ENCODE measurements at places on chromosomes 3 and 15.

DNA sequence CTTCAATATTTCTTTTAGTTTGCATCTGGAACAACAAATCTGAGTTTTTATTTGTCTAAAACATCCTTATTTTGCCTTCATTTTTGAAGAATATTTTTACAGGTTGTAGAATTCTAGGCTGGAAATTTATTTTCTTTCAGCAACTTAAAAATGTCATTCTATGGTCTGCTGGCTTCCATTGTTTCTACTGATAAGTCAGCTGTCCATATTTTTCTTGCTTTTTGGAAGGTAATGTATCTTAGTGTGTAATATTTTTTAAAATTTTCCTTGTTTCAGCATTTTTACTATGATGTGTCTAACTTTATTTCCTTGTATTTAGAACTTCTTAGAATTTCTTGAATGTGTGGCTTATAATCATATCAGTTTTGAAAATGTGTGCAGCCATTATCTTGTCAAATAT is 37.0 kb downstream of the SEMA6D start:
- DNase-seq = no peak
- no peaks in the 10 kb centered on the region for H3K27me3 ChIP-seq
- H3K36me3 ChIP-seq = no peaks in the 10 kb centered on the region

GRCh38 chr3:52046186-52046901 is 10.0 kb downstream of the DUSP7 start:
- H3K4me1 ChIP-seq = peaks cover under 1% of the 10 kb centered on the region
- no peak overlapping the region for H3K27ac ChIP-seq
- no peaks in the 10 kb centered on the region for H3K27me3 ChIP-seq
- H3K4me3 ChIP-seq = no peak overlapping the region
- H3K36me3 ChIP-seq = peaks cover 21% of the 10 kb centered on the region

DNA sequence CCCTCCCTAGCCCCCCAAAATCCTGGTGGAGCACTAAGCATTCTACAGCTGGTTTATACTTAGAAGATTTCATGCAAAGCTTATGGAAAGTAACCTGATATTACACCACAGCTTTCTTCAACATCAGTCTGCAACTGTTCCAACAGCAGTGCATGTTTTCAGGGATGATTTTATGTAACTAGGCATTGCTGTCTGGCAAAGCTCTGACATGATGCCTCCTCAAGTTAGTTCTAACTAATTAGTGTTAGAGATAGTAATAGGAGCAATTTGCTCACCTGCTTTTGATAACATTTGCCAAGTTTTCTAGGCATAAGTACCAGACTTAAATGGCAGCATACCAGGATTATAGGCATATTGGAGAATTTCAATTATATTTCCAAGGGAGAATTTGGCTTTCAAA is 330.3 kb upstream of the SGO1 start:
- H3K4me3 ChIP-seq = no peak overlapping the region
- no peak for DNase-seq
- H3K36me3 ChIP-seq = no peaks in the 10 kb centered on the region
- H3K4me1 ChIP-seq = no peaks in the 10 kb centered on the region
- H3K27me3 ChIP-seq = no peaks in the 10 kb centered on the region

DNA sequence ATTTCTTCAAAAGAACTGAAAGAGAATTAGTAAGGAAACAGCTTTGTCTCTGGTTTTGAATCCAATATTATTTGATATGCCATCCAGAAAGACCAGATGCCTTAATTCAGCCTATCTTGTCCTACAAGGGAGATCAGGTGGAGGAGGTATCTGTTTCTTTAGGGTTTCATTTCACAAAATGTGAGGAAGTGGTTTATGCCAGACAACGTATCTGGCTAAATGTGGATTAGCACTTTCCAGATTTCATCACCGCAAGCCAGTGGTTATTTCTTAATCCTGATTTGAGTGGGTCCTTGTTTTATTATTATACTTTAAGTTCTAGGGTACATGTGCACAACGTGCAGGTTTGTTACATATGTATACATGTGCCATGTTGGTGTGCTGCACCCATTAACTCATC is 271.1 kb downstream of the EBLN2 start:
- H3K27me3 ChIP-seq = no peaks in the 10 kb centered on the region
- H3K4me3 ChIP-seq = no peak overlapping the region
- no peaks in the 10 kb centered on the region for H3K36me3 ChIP-seq
